ENCODE measurements at places on chromosomes 3 and 15.
A peak's percentile ranks its signal among the peaks of the same experiment; 100 is the strongest.

DNA sequence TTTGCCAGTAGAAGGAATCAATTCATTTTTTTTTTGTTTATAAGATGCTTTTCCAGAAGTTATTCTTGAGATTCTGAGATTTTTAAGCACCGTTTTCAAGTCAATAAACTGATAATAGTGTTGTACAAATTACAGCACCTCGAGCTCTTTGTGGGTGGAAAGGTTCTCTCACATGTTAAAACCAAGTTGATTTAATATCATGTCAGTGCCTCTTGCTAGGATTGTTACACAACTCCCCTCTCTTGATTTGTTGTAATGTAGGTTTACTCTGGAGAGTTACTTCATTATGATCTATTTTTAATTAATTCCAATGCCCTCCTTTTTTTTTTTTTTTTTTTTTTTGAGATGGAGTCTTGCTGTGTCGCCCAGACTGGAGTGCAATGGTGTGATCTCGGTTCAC lies 25.8 kb upstream of the UBXN7 start:
- DNase-seq = no peak

GRCh38 chr3:121414924-121415323 lies 130.9 kb downstream of the POLQ start:
- DNase-seq = no peak

GRCh38 chr15:96042734-96043224 lies 287.7 kb upstream of the NR2F2 start:
- no peak for DNase-seq

DNA sequence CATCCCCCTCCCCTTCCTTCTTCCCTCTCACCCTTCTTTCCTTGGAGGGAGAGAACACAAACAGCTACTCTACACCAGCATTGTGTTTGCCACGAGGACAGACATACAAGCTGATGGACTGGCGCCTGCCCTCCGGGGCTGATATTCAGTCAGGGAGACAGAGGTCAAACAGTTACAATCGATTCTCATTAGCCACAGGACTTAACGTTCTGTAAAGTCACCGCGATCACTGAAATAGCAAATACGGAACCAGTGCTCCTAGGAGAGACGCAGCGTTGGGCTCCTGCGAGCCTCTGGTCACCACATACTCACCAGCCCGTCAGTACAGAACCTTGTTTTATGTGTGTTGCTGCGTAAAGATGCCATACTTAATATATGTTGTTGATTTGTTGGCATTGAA lies 108.8 kb downstream of the LRRK1 start:
- no peak for DNase-seq

- peak; percentile 28 for DNase-seq
Measured at GRCh38 chr3:188683032-188683521, 488.7 kb upstream of the TPRG1 start.

DNA sequence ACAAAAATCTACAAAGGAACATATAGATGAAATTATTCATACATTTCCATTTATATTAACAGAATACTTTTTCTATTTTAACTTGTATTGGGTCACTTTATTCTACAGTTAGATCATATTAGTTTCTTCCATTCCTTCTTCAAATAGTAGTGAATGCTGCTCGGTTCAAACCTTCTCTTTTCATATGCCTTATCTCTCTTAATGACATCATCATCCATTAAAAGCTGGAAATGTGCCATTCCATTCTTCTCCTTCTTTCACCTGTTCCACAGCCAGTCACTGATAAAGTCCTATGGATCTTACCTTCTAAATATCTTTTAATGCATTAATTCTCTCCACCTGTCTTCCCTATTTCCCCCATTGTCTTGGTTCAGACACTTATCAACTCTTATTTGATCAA lies 358.0 kb upstream of the POU1F1 start:
- no peak for DNase-seq

DNA sequence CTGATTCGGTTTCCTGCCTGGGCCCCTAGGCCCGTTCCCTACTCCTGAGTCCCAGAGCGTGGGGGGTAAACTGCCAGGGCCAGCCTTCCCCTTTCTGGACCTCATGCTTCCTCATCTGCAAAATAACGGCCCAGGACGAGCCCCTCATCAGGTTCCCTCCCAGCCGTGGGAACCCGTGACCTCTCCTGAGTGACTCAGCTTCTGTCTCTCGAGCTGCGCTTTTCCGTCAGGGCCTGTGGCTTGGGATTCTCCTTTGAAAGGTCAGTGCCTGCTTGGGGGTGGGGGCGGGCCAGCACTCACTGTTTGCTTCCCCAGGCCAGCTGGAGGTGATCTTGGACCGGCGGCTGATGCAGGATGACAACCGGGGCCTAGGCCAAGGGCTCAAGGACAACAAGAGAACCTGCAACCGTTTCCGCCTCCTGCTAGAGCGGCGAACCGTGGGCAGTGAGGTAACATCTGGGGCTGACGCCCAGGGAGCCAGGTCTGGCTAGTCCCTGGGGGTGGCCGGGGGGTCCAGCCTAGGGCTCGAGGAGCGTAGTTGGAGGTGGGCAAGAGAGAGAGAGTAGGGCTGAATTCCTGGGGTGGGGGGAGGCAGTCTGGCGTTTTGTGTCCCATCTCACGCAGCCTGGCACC lies 12.8 kb downstream of the MAN2A2 start:
- no peak for DNase-seq

DNA sequence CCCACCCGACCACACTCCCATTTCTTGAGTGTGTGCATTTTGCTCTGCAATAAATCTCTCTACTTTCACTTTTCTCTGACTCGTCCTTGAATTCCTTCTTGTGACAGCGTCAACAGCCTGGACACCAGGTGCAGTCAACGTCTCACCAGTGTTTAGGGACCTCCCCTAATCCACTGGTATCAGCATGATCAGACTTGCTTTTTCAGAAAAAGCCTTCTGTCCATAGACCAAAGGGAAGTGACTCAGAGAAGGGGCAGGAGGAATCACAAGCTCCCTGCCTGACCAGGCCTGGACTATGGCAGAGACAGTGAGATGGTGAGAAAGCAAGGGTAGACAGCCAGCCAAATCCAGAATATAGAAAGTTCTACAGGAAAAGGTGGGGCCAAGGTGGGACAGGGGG lies 15.5 kb downstream of the CCR5 start:
- DNase-seq = no peak

DNA sequence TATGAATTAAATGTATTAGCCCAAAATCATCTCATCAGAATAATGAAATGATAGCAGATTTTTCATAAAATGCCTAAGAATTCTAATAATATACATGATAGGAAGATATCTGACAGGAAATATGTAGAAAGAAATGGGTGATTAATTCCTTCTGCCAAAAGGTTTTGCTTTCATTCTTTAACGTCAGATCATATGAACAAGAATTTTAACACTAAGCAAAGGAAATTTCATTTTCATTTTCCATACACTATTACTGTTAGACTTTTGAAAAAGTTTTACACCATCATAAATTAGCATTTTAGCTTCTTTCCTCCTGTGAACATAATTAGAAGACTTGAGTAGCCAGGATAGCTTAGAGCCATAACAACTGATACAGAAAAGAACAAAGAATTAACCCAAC lies 1099.9 kb downstream of the NSUN3 start:
- DNase-seq = no peak

DNA sequence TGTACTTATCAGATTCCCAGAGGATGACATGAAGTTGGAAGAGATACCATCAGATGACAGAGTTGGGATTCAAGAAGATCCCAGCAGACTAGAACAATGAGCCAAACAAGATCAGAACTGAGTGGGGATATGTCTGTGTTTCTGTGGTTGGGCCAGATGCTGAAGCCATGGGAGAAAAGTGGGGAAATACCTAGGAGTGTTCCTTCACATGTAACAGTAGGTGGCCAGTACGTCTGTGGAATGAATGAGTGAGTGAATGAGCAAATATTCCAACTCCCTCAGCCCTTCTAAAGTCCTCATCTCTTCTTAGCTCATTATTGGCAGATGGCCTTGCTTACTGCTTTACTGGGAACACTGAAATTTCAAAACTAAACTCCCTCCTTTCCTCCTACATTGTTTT lies 32.2 kb upstream of the GREM1 start:
- DNase-seq = no peak

- DNase-seq = peak; percentile 10
Measured at GRCh38 chr3:53493963-53494791, at the start of gene CACNA1D. CACNA1D (plus strand) TSS chr3:53494611; CDS start chr3:53495167, 556 bp downstream.

- no peak for DNase-seq
Measured at GRCh38 chr15:50259276-50259675, 6.2 kb downstream of the HDC start.
